Upper lobe of left lung (tissue), 6 donors: ENCODE measurements at places on chromosomes 3 and 15. TPM values are rescaled to one million over a fixed set of nuclear protein-coding genes. Genes with fewer than 3 reads are reported as not detected.

Gene PLCH1
- total RNA-seq = 7.7 TPM

Gene ERICH6
- 2.1 TPM for total RNA-seq

Gene ASB14
- 2.1 TPM for total RNA-seq

Gene SUCNR1
- 3.3 TPM for total RNA-seq

Gene PPP1R14D
- not detected for total RNA-seq

Gene CLRN1
- not detected for total RNA-seq

GRCh38 chr15:37586011-37586583 is 348.3 kb upstream of the TMCO5A start:
- no peak for DNase-seq
- H3K36me3 ChIP-seq = no peaks in the 10 kb centered on the region
- H3K27me3 ChIP-seq = no peaks in the 10 kb centered on the region

- no peaks in the 10 kb centered on the region for H3K27me3 ChIP-seq
- no peak overlapping the region for H3K4me3 ChIP-seq
- no peaks in the 10 kb centered on the region for H3K36me3 ChIP-seq
- no peak for DNase-seq
- no peak overlapping the region for H3K27ac ChIP-seq
Measured at GRCh38 chr3:109073116-109073515, 44.8 kb downstream of the MORC1 start.

GRCh38 chr15:29046281-29046810 is 160.6 kb downstream of the APBA2 start:
- no peaks in the 10 kb centered on the region for H3K4me1 ChIP-seq
- DNase-seq = no peak
- no peak overlapping the region for H3K27ac ChIP-seq

GRCh38 chr15:67089217-67090193 is 24.1 kb downstream of the SMAD3 start:
- no peak overlapping the region for H3K4me3 ChIP-seq
- H3K4me1 ChIP-seq = peaks cover 73% of the 10 kb centered on the region
- no peaks in the 10 kb centered on the region for H3K36me3 ChIP-seq
- no peak for DNase-seq
- no peak overlapping the region for H3K27ac ChIP-seq

GRCh38 chr3:137519602-137520001 is 244.5 kb upstream of the SOX14 start:
- no peak overlapping the region for H3K27ac ChIP-seq
- no peak overlapping the region for H3K4me3 ChIP-seq

GRCh38 chr3:48406443-48407431 is 23.1 kb downstream of the PLXNB1 start:
- H3K27me3 ChIP-seq = no peaks in the 10 kb centered on the region
- H3K4me1 ChIP-seq = no peaks in the 10 kb centered on the region
- H3K36me3 ChIP-seq = peaks cover 34% of the 10 kb centered on the region
- no peak overlapping the region for H3K4me3 ChIP-seq
- no peak for DNase-seq
- no peak overlapping the region for H3K27ac ChIP-seq

DNA sequence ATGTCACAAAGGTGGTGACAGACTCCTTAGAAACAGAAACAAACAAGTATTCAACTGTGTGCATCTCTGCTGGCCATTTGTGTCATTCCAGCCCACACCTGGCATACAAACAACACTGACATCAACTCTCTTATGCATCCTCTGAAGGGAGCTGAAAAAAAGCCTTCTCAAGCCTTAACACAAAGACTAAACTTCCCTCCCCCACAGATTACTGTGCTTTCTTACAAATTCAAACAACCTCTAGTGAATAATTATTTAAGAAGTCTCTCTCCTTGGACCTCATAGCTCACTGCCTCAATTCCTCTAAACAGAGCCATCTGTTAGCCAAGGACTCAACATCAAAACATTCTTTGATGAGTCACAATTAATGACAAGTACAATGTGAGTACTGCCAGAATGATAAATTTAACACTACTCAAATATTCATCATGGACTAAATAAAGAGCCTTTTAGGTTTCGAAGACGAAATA is 132.1 kb downstream of the WDR76 start:
- H3K36me3 ChIP-seq = no peaks in the 10 kb centered on the region
- no peak overlapping the region for H3K27ac ChIP-seq
- H3K27me3 ChIP-seq = no peaks in the 10 kb centered on the region
- DNase-seq = no peak
- no peaks in the 10 kb centered on the region for H3K4me1 ChIP-seq

- DNase-seq = no peak
- no peaks in the 10 kb centered on the region for H3K27me3 ChIP-seq
- no peak overlapping the region for H3K4me3 ChIP-seq
- H3K27ac ChIP-seq = peak overlapping the region; percentile 59
Measured at GRCh38 chr3:17039594-17039993, 154.8 kb downstream of the PLCL2 start.

GRCh38 chr3:24303057-24303754 is 191.4 kb downstream of the THRB start:
- peaks cover 11% of the 10 kb centered on the region for H3K4me1 ChIP-seq
- no peaks in the 10 kb centered on the region for H3K36me3 ChIP-seq
- DNase-seq = no peak
- no peaks in the 10 kb centered on the region for H3K27me3 ChIP-seq
- H3K27ac ChIP-seq = no peak overlapping the region

GRCh38 chr15:73882761-73883419 is 9.5 kb downstream of the TBC1D21 start:
- H3K27ac ChIP-seq = no peak overlapping the region
- no peaks in the 10 kb centered on the region for H3K36me3 ChIP-seq
- H3K4me1 ChIP-seq = no peaks in the 10 kb centered on the region
- H3K4me3 ChIP-seq = no peak overlapping the region

DNA sequence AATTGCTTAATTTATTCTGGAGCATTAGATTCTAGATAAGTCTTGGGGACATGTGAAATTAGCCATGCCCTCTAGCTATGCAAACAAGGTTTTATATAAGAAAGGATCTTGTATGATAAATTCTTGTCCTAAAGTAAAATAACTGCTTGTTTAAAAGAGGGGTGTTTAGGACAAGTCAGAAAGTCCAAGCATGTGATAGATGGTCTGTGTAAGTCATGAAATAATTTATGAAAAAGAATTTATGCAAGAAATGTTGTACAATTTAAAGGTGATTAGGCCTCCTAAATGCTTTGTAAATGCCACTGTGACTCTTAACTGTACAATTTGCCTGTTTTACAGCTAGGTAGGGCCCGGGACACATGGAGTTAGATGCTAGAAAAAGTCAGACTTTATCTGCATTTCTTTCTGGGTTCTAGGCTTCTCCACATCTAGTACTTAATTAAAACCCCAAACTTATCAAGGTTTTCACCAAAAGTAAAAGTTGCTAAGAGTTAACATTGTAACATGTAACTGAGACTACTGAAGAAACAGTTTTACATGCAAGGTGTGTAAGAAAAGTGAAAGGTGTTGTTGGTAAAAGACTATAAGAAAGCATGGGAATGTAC is 13.2 kb downstream of the LINS1 start:
- H3K27ac ChIP-seq = no peak overlapping the region
- no peak for DNase-seq
- H3K36me3 ChIP-seq = no peaks in the 10 kb centered on the region
- no peaks in the 10 kb centered on the region for H3K4me1 ChIP-seq

DNA sequence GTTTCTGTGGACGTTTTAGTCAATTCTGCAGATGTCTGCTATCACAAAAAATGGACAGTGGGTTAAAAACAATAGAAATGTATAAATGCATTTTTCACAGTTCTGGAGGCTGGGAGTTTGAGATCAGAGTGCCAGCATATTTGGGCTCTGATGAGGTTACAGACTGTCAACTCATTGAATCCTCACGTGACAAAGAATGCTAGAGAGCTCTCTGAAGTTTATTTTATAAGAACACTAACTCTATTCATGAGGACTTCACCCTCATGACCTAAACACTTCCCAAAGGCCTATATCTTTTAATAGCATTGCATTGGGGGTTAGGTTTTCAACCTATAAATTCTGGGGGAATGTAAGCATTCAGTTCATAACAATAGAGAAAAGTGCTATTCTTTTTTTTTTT is 182.6 kb upstream of the SLITRK3 start:
- no peak for DNase-seq
- H3K4me1 ChIP-seq = no peaks in the 10 kb centered on the region
- no peaks in the 10 kb centered on the region for H3K27me3 ChIP-seq

- no peak overlapping the region for H3K4me3 ChIP-seq
- no peak for DNase-seq
- H3K27me3 ChIP-seq = no peaks in the 10 kb centered on the region
- no peaks in the 10 kb centered on the region for H3K36me3 ChIP-seq
- H3K27ac ChIP-seq = no peak overlapping the region
- no peaks in the 10 kb centered on the region for H3K4me1 ChIP-seq
Measured at GRCh38 chr15:91116113-91117067, 16.3 kb downstream of the SV2B start.

DNA sequence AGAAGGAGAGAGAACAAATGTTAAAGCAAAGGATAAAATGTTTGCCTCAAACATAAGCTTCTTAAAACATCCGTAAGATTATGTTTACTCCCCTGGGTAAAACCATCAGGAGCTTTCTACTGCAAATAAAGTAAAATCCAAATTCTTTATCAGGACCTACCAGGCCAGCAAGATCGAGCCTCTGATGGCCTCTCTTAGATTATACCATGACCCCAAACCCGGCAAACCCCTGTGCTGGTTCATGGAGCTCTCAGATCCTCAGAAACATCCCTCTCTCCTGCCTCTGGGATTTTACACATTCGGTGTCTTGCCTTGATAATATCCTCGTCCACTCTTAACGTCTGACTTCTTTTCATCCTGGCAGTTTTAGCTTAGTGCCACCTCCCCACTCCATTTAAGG is 7.5 kb upstream of the TARS3 start:
- no peak overlapping the region for H3K27ac ChIP-seq
- no peak for DNase-seq
- H3K36me3 ChIP-seq = no peaks in the 10 kb centered on the region
- H3K4me1 ChIP-seq = no peaks in the 10 kb centered on the region
- no peaks in the 10 kb centered on the region for H3K27me3 ChIP-seq
- H3K4me3 ChIP-seq = no peak overlapping the region
